Activated CD8-positive, alpha-beta T cell treated with anti-CD3 and anti-CD28 coated beads, Interleukin-2, amount 10 ng/mL, durations not matched to agents 7 days and 5 days (primary cell): ENCODE measurements at places on chromosomes 6 and 20. TPM values are rescaled to one million over a fixed set of nuclear protein-coding genes. Genes with fewer than 3 reads are reported as not detected.

DNA sequence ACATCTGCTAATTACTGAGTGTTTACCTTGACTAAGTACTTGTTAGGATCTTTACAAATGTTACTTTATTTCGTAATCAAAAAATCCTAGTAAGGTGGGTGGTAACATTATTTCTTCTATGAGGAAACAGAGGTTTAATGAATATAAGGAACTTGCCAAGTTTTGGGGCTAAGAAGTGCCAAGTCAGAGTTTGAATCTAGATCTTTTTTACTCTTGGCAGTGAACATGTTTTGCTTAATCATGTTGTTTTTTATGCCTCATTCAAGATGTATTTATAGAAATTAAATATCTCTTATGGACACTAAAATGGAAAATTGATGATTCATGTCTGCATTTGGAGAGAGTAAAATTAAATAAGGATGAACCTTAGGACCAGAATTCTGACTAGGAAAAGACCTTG lies 393.7 kb downstream of the UTRN start:
- H3K27me3 ChIP-seq, result no peaks in the 10 kb centered on the region
- H3K4me1 ChIP-seq, result peaks cover 18% of the 10 kb centered on the region
- H3K27ac ChIP-seq, result no peak overlapping the region
- peaks cover 68% of the 10 kb centered on the region for H3K36me3 ChIP-seq

The PKIB gene
- total RNA-seq, result 0.44 TPM

DNA sequence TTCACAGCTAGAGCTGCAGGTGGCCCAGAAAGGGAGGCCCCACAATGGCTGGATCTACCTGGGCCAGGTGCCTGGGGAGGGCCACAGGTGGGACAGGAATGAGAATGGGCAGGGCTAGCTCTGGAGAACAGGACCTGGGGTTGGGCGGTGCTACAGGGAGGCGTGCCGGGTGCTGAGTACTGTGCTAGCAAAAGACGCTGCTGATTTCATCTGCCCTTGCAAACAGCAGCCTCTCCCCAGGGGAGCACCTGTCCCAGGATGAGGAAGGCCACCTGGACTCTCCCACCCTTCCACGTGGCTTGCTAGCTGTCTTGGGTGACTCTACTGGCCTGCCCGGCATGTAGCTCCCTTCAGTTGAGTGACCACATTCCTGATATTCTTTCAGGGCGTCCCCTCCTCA lies 6.6 kb upstream of the YTHDF1 start:
- H3K4me3 ChIP-seq, result no peak overlapping the region
- peaks cover 4% of the 10 kb centered on the region for H3K27me3 ChIP-seq
- no peaks in the 10 kb centered on the region for H3K4me1 ChIP-seq
- no peaks in the 10 kb centered on the region for H3K36me3 ChIP-seq
- H3K27ac ChIP-seq, result no peak overlapping the region

The ENPP5 gene
- total RNA-seq, result not detected

The RBBP8NL gene
- total RNA-seq, result not detected

The COL21A1 gene
- not detected for total RNA-seq

The PTGIS gene
- 1.9 TPM for total RNA-seq

DNA sequence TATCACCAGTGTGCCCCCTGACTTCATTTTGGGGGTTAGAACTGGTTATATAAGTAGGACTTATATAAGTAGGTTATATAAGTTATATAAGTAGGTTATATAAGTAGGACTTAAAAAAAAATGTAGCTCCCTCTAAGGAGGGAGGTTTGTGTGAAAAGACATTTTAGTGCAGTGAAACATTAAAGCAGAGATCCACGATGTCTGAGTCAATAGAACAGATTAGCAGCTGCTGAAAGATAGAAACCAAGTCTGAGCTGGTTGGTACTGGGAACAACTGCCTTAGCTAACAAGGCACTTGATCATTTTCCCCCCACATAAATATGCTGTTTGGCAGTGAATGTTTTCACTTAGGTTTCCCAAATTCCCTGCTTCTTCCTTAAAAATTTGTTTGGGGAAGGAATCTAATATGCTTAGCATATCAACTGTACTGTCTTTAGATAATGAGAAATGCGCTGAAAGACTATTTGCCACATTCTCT lies 2.1 kb upstream of the RPS12 start:
- peak overlapping the region; percentile 89 for H3K4me3 ChIP-seq
- peaks cover 10% of the 10 kb centered on the region for H3K27me3 ChIP-seq
- peak overlapping the region; percentile 97 for H3K27ac ChIP-seq
- H3K4me1 ChIP-seq, result peaks cover 31% of the 10 kb centered on the region
- DNase-seq, result no peak

GRCh38 chr6:116411284-116411623 lies 40.5 kb downstream of the DSE start:
- DNase-seq, result no peak
- H3K4me1 ChIP-seq, result no peaks in the 10 kb centered on the region
- H3K27ac ChIP-seq, result no peak overlapping the region
- no peaks in the 10 kb centered on the region for H3K36me3 ChIP-seq
- no peak overlapping the region for H3K4me3 ChIP-seq
- H3K27me3 ChIP-seq, result peaks cover 5% of the 10 kb centered on the region

The KCNK5 gene
- total RNA-seq, result 12.0 TPM

- H3K36me3 ChIP-seq, result no peaks in the 10 kb centered on the region
- H3K27me3 ChIP-seq, result peaks cover 3% of the 10 kb centered on the region
- H3K27ac ChIP-seq, result no peak overlapping the region
- DNase-seq, result no peak
Observed at GRCh38 chr6:154058963-154059680, 20.1 kb downstream of the OPRM1 start.

The ADGRG6 gene
- total RNA-seq, result 1.6 TPM

DNA sequence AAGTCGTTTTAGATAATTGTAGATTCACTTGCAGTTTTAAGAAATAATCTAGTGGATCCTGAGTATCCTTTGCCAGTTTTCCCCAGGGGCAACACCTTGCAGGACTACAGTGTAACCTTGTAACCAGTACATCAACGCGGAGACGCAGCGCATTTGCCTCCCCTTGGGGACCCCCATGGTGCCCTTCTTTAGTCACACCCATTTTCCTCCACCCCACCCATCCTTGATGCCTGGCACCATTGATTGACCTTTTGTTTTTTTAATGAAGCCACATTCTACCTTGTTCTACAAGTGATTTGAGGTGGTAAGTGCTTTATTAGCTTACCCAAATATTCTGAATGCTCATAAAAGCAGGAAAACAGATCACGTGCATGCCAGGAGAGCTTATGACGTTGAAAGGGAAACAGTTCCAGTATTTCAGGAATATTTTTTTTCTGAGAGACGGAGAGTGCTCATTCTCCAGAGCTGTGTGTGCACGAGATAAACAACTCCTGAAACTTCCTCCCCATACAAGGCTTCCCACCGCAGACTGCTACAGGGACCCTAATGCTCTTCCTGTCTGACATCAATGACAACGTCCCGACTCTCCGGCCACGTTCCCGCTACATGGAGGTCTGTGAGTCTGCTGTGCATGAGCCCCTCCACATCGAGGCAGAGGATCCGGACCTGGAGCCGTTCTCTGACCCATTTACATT lies 35.7 kb downstream of the CDH26 start:
- no peak overlapping the region for H3K27ac ChIP-seq
- H3K27me3 ChIP-seq, result peaks cover 3% of the 10 kb centered on the region
- peak; percentile 6 for DNase-seq
- no peak overlapping the region for H3K4me3 ChIP-seq

The BMP7 gene
- not detected for total RNA-seq

GRCh38 chr6:108348655-108349349 lies 53.9 kb downstream of the AFG1L start:
- no peak for DNase-seq
- no peaks in the 10 kb centered on the region for H3K27me3 ChIP-seq
- peaks cover 13% of the 10 kb centered on the region for H3K36me3 ChIP-seq
- peak overlapping the region; percentile 34 for H3K4me3 ChIP-seq
- H3K27ac ChIP-seq, result peak overlapping the region; percentile 77
- H3K4me1 ChIP-seq, result peaks cover 20% of the 10 kb centered on the region

- no peaks in the 10 kb centered on the region for H3K27me3 ChIP-seq
- H3K27ac ChIP-seq, result no peak overlapping the region
- no peak overlapping the region for H3K4me3 ChIP-seq
- no peak for DNase-seq
- H3K4me1 ChIP-seq, result no peaks in the 10 kb centered on the region
Observed at GRCh38 chr6:124008988-124009765, 205.5 kb downstream of the NKAIN2 start.

DNA sequence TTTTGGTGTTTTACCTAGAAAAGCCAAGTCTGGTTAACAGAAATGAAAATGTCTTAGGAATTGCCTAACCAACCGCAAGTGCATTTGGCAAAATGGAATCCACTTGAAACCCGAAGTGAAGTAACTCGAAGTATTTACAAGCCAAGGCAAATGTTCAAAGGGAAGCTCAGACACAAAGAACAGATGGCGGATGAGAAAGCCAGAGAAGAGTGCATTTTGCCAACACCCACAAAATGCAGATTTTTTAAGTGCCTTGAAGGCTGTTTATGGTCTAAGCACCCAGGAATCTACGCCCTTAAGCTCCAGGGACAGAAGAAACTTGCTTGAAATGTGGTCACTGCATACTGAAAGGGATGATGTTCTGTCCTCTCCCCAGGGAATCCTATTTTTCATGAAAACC lies 70.0 kb upstream of the TBXT start:
- DNase-seq, result no peak
- H3K4me3 ChIP-seq, result no peak overlapping the region
- H3K4me1 ChIP-seq, result peaks cover 68% of the 10 kb centered on the region
- peaks cover 3% of the 10 kb centered on the region for H3K36me3 ChIP-seq
- H3K27me3 ChIP-seq, result peaks cover 39% of the 10 kb centered on the region

DNA sequence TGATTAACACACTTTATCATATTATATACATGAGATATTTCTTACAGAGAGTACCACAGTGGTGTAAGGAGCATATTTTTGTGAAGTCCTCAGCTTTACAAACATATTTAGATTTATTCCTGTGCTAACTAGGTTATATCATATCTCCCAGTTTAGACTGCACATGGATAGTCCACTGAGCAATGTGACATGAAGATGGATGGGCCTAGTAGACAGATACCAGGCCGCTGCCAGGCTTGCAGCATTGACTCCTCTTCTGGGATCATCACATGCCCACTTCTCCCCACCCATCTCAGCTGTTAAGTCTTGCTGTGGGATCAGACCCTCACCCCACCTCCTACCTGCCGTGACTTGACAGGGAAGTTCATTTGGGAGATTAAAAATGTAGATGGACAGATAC lies 95.8 kb downstream of the SLX4IP start:
- H3K27ac ChIP-seq, result no peak overlapping the region
- H3K27me3 ChIP-seq, result no peaks in the 10 kb centered on the region
- peaks cover 5% of the 10 kb centered on the region for H3K36me3 ChIP-seq
- DNase-seq, result no peak
- H3K4me3 ChIP-seq, result no peak overlapping the region

- H3K27me3 ChIP-seq, result no peaks in the 10 kb centered on the region
- H3K4me1 ChIP-seq, result peaks cover 17% of the 10 kb centered on the region
- no peak for DNase-seq
- H3K36me3 ChIP-seq, result peaks cover 17% of the 10 kb centered on the region
- no peak overlapping the region for H3K4me3 ChIP-seq
- no peak overlapping the region for H3K27ac ChIP-seq
Observed at GRCh38 chr6:307874-308273, 15.6 kb downstream of the DUSP22 start.
